Right ventricle myocardium inferior (tissue), 1 donor: ENCODE measurements at places on chromosomes 1 and 21.
A peak's percentile ranks its signal among the peaks of the same experiment; 100 is the strongest.

GRCh38 chr1:245704765-245705164, 550.0 kb downstream of the KIF26B start:
- DNase-seq: no peak

DNA sequence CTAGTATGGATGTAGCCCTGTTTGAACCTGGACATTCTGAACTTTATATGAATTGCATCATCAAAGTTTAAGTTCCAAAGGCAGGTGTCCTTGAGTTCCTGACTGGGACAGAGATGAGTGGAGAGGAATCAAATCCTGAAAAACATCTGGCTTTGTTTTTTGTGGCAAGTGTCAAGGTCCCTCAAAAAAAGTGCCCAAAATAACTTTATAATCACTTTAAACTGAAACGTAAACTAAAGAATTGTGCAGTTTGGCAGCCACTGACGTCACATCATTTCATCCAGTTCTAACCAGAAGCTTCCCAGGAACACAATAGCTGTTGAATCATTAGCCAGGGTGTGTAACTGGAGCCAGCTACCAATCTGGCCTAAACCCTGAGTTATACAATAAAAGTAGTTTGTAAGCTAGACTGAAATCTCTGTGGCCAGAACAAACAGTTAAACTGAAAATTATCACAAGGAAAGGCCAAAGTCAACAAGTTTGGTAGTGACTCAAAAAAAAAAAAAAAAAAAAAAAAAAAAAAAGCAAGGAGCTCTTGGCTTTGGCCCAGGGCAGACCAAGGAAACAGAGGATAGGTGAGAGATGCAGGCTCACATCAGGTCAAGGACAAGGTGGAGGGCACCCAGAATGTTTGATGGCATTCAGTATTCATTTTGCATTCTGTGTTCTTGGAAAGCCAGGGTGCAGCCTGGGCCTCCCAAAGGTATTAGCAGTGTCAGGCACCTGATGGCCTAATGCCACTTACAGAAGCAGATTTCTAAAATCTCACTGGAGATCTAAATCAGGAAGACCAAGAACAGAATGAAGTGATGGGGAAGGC, 74.3 kb downstream of the TNFSF18 start:
- DNase-seq: no peak

DNA sequence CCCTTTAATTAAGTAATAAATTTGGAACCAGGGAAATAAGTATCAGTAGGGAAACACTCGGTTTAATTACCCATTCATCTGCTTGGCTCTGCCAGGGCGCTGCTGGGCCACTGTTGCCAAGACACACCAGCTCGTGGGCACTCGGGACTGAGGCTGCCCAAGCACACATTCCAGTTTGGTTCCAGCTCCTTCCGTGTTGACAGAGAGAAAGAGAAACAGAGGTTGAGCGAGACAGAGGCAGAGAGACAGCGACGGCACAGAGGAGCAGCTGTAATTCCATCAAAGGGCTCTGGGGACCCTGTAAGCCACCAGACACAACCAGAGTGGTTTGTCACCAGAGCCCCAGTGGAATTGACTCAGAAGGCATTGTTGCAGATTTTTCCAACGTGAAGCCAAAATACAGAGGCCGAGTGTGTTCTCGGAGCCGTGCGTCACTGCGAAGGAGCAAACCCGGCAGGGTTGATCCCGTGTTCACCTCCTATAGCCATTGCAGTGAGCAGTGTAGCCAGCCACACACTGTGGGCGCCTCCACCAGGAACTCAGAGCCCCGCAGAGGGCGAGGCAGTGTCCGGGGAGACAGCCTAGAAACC, 33.5 kb downstream of the SYF2 start:
- DNase-seq: peak; percentile 77

GRCh38 chr1:101846820-101847219, 149.9 kb downstream of the OLFM3 start:
- no peak for DNase-seq

DNA sequence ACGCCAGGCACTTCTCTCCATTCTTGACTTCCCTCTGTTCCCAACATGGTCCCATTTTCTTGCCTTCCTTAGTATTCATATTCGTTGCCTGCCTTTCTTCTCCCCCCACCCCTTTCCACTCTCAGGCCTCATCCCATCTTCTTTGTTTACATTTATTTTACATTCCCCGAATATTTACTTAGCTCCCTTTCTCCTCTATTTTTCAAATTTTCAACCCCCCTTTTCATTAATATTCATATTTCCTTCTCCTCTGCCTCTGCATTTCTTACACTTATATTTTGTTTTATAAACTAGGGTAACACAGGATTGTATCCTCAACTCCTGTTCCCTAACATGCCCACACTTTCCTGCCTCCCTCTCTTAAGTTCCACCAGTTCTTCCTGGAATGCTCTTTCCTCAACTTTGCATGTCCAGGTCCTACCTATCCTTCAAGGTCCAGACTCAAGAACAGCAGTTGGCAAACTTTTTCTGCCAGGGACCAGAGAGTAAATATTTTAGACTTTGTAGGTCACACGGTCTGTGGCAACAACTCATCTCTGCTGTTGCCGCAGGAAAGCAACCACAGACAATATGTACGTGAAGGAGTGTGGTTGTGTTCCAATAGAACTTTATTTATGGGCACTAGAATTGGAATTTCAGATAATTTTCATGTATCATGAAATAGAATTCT, 29.8 kb upstream of the A3GALT2 start:
- DNase-seq: no peak

DNA sequence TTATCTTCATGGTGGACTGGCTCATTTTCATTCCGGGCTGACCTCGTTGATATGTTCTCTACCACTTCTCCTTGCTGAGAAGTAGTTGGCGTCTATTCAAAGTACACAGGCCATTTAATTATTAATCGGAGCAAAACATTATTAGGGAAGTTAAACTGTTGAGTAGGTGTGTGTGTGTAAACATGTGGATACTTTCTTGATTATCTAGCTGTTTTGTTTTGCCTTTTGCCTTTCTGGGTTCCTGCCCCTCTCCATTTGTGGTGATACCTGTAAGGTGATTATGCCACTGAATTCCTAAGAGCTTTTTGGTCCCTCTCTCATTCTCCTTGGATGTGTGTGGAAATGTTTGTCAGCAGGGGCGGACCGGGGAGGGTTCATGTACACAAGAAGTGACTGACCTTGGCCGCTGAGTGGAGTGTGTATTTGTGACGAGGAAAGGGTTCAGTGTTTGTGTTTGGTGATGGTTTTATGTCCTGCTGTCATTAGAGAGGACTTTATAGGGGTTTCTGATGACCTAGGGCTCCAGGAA, 56.6 kb upstream of the PPP2R5A start:
- no peak for DNase-seq

- DNase-seq: no peak
Observed at GRCh38 chr1:200381256-200381984, 28.4 kb downstream of the ZNF281 start.

GRCh38 chr21:41769111-41769510, 2.3 kb upstream of the RIPK4 start:
- DNase-seq: no peak

DNA sequence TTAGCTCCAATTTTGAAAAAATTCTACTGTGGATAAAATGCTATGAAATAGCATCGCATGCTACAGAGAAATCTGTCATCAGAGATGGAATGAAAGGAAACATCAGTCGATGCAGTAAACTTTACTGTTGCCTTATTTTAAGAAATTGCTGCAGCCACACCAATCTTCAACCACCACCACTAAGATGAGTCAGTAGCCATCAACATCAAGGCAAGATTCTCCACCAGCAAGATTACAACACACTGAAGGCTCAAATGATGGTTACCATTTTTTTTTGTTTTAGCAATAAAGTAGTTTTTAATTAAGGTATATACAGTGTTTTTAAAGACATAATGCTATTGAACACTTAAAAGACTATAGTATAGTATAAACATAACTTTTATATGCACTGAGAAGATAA, 95.6 kb upstream of the JUN start:
- DNase-seq: no peak

DNA sequence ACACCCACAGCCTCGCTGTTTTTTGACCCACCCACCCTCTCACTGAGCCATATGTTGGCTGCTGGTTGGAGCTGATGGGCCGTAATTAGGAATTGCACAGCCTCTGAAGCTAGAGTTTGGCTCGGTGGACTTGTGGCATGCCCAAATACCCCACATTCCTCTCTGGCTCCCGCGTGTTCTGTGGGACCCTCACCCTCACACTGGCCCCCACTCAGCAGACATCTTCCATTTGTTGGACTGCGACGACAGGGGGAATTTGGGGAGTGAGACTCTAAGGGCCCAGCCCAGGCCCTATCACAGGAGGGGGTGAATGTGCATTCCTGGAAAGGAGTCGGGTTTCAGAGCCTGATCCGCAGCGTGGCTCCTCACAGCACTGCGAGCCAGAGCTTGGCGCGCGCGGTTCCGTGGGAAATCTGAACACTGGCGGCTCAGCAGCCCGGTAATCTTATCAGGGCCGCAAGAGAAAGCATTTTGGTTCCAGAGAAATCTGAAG, 5.2 kb downstream of the RCSD1 start:
- peak; percentile 72 for DNase-seq

DNA sequence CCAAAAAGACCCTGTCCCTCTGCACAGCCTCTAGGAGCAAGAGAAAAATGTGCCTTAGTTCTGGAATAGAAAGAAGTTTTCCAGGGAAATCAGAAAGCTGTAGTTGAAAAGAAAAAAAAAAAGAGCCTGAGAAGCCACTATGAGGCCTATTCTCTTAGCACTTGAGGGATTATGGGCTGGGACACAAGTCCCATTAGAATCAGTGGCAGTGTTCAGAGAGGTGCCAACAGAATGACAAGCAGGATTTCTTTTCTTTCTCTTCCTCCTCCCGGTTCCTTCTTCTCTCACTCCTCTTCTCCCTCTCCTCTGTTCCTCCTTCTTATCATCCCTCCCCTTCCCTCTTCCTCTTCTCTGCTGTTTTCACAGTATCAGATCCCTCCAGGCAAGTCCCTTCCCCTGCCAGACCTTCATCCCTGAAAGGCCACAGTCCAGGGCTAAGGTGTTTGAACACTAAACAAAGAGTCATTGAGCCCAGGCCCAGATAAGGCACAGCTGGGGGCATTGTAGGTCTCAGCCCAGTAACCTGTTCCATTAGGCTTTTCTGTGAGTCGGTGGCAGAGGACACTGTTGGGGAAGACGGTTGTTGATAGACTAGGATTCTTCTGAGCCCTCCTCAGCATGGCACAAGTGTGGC, 64.7 kb upstream of the LPGAT1 start:
- no peak for DNase-seq

GRCh38 chr21:44932408-44933181, 7.2 kb upstream of the SLX9 start:
- peak; percentile 85 for DNase-seq

GRCh38 chr1:107357376-107357775, 216.5 kb downstream of the NTNG1 start:
- DNase-seq: no peak
